Ecto neural progenitor cell (in vitro differentiated cells): ENCODE measurements at places on chromosomes 2 and 18.

DNA sequence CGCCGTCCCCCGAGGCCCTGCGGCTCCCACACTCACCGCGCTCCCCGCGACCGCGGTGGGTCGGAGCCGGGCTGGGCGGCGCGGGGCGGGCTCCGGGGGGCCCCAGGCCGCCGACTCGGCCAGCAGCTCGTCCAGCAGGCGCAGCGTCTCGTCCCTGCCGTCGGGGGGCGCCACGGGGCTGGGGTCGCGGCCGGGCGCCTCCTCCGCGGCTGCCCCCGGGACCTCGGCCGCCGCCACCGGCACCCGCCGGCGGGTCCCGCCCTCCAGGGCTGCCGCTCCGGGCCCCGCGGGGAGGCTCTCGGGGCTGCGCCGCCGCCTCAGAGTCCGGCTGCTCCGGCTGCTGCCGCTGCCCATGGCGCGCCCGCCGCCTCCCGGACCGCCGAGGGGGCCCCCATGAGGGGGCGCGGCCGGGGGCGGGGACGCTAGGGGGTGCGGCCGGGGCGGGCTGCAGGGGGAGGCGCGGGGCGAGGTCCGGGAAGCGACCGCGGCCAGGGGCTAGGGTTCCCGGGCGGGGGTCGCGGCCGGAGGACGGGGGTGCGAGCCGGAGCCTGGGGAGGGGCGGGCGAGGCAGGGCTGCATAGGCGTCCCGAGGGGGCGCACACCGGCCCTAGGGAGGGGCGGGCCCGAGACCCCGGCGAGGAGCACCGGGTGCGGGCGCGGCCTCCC, at the start of gene CYS1:
Gene CYS1 (minus strand): TSS at position 542 of the 666 bp plus-strand sequence. CDS start 188 bp downstream, at position 354.
- peak; percentile 72 for DNase-seq

DNA sequence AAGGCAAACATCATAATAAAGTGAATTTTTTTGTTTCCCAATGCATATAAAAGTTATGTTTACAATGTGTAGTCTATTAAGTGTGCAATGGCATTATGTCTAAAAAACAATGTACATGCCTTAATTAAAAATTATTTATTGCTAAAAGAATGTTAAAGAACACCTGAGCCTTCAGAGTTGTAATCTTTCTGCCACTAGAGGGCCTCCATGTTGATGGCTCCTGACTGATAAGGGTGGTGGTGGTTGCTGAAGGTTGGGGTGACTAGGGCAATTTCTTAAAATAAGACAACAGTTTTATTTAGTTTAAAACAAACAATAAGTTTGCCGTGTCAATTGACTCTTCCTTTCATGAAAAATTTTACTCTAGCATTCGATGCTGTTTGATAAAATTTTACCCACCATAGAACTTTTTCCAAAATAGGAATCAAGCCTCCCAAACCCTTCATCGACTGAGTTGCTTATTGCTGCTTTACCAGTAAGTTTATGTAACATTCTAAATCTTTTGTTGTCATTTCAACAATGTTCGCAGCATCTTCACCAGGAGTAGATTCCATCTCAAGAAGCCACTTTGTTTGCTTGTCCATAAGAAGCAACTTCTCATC, 32.3 kb downstream of the MAP3K2 start:
- no peak for DNase-seq

DNA sequence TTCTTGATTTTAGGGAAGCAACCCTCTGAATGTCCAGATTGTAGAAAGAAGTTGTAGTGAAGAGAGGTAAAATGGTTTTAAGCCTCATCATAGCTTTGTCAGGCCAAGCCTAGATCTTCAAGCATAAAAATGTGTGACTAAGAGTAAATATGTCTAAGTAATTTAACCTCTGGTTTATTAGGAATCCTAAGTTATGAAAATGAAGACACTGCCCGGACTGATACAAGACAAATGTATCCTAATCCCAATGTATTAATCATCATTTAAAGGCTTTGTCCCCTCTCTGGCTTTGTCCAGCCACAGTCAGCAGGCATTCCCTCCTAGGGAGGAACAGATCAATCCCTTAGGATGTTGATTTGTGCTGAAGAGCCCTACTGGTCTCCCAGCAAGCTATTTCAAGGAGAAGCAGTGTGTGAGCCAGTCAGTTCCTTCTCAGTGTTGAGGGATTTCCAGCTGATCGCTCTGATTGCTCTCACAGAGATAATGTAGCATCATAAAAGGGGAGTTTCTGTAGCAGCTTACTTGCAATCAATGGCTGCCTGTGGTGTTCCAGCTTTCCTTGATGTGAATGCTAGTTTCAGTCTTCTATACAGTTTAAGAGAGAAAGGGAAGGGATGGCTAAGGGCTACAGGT, 796.1 kb downstream of the EPHA4 start:
- DNase-seq, result no peak

GRCh38 chr2:54568876-54569321, 112.8 kb downstream of the SPTBN1 start:
- DNase-seq, result no peak

GRCh38 chr2:208012449-208012848, 12.9 kb downstream of the PLEKHM3 start:
- no peak for DNase-seq
